ENCODE measurements at places on chromosomes 5 and 9. TPM values are rescaled to one million over a fixed set of nuclear protein-coding genes. Genes with fewer than 3 reads are reported as not detected.

KIF2A gene
- total RNA-seq, result 82.1 TPM

DNA sequence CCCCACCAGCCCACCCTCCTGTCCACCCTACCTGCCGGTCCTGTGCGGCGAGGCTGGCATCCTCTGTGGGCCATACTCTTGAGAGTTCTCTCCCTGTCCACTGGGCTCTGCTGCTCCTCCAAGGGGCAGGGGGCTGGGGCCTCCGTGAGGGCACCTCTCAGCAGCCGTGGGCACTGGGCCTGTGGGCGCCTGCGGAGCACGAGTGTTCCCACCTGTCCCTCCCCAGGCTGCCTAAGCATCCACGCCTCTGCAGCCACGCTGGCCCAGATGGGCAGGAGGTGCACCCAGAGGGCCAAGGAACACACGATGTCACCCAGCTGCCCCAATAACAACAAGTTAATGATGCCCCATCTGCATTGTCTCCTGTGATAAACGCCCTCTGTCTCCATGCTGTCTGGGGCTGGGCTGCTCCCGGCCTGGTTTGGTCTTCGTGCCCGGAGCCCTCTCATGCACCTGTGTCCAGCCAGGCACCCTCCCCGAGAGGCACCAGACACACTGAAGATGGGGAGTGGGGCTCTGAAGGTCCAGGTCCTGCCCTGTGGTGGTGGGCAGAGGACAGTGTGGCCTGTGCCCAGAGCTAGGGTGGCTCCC is 114.5 kb downstream of the RXRA start:
- no peaks in the 10 kb centered on the region for H3K27me3 ChIP-seq
- no peak for DNase-seq
- H3K27ac ChIP-seq, result no peak overlapping the region
- no peak overlapping the region for H3K4me3 ChIP-seq
- no peaks in the 10 kb centered on the region for H3K36me3 ChIP-seq

- no peak overlapping the region for H3K27ac ChIP-seq
- no peak for DNase-seq
- H3K4me3 ChIP-seq, result no peak overlapping the region
- H3K36me3 ChIP-seq, result no peaks in the 10 kb centered on the region
- no peaks in the 10 kb centered on the region for H3K27me3 ChIP-seq
Measured at GRCh38 chr5:161431963-161432362, 114.6 kb downstream of the GABRB2 start.

GRCh38 chr5:113183694-113184093 is 207.1 kb downstream of the DCP2 start:
- H3K27ac ChIP-seq, result no peak overlapping the region
- H3K36me3 ChIP-seq, result no peaks in the 10 kb centered on the region
- no peak for DNase-seq
- H3K4me1 ChIP-seq, result no peaks in the 10 kb centered on the region
- no peaks in the 10 kb centered on the region for H3K27me3 ChIP-seq
- no peak overlapping the region for H3K4me3 ChIP-seq
